ENCODE measurements at places on chromosomes 7 and 10.

DNA sequence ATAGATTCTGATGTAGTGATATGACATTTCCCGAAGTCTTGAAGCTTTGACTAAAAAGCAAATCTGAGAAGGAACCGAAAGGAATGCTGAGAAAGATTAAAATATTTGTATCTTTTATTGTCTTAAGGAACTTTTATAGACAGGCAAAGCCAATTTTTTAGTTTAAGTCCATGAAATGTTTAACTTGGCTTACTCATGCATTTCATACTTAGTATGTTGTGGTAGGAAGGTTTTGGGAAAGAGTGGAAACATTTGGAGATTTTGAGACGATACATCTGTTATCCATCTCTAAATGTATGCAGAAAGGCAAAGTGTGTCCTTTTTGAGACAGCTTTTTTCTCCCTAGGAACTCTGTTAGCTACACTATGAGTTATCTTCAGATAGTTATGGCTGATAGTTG is 10.1 kb downstream of the TBC1D12 start:
- no peak for DNase-seq

DNA sequence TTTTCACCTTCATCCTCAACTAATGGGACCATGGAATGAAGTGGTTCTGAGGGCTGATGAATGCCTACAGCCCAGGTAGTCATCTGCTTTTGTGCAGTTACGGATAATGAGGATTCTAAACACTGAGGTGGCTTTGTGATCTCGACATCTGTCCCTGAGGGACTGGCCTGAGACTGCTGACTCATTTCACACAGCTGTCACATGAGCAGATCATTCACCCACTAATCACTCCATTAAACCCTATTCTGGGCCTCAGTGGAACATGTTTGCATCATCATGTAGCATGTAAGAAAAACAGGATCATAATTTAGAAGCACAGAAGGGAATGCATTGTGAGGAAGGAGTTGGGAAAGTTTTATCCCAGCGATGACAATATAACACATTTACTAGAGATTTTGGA is 79.4 kb upstream of the FEZF1 start:
- DNase-seq = no peak

DNA sequence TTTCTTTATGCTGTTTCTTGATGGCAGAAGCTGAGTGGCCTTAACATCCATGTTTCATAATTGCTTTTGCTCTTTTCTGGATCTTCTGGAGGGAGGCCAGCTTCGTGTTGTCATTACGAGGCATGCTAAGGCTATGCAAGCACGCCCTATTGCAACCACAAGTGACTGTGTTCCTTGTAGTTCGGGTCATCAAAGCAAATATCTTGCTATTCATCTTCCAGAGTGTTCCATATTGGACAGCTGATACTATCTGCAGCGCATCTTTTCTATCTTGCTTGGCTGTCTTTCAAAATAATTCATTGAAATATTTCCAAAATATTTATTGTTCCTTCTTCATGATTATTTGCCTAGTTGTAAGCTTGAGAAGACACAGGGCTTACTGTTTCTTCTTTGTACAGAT is 5.0 kb downstream of the EPHB6 start:
- peak; percentile 34 for DNase-seq

DNA sequence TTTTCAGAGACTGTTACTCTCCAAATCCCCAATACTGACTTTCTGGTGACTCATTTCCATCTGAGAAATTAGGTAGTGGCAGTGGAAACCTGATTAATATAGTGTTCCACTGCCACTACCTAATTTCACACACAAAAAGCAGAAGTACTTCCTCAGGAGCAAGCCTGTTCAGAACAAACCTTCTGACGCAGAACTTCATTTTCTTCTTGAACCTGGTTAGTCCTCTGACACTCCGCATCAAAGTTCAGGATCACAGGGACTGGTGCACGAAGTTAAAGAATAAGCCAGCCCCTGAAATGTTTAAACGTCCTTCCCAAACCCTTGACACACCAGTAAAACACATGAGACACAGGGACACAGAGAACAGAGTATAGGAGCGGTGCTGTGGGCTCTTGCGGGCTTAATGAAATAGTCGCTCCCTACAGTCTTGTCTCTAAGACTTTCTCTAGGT is 4.4 kb downstream of the WDR91 start:
- no peak for DNase-seq

GRCh38 chr7:100443096-100443840 is 7.0 kb upstream of the PPP1R35 start:
- no peak for DNase-seq

DNA sequence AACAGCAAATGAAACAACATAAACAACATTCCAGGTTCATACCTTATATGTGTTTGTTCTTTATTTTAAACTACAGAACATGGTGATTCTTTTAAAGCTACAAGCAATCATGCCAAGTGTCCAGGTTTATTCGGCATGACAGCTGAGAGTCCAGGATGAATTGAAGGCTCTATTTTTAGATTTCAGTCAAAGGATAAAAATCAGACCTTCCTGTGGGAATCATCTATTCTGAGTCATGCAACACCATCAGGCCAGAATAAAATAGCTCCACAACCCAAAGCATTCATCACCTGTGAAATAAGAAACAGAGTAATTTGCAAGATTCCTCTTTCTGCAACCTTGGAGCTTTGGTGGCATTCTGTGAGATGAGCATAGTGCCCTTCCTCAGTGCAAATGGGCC is 292.4 kb upstream of the MYO3A start:
- DNase-seq = no peak

- DNase-seq = no peak
These were observed 1189.2 kb downstream of the TYW1 start for GRCh38 chr7:68185631-68186456.

DNA sequence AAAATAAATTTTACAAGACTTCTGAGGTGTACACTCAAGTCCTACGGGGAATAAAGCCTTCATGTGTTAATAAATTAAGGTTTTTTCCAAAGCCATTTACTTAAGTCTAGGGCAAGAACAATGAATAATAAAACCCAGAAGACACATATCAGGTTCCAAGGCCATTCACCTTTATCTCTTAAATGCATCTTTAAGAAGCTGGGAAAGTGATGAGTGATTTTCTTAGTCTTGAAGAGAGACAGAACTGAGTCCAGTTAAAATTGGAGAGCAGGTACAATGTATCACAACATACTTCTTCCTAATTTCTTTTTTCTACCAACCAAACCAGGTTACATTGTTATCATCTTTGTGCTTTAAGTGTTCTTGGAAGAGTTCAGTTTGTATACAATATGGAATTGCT is 189.5 kb downstream of the RAPGEF5 start:
- no peak for DNase-seq

DNA sequence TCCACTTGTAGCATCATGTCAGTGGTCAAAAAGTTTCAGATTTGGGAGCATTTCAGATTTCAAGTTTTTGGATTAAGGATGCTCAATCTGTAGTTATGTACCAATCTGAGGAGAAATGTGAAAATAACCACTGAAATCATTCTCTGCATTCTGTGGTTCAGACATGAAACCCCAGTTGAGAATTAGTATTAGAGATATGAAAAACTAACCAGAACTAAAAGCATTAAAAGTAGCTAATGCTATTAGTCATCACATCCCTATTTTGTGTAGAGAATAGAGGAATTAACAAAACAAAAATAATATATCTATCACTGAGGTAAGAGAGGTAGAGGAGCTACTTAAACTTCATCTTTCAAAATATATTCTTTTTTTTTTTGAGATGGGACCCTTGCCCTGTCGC is 28.0 kb downstream of the MICU1 start:
- peak; percentile 30 for DNase-seq

DNA sequence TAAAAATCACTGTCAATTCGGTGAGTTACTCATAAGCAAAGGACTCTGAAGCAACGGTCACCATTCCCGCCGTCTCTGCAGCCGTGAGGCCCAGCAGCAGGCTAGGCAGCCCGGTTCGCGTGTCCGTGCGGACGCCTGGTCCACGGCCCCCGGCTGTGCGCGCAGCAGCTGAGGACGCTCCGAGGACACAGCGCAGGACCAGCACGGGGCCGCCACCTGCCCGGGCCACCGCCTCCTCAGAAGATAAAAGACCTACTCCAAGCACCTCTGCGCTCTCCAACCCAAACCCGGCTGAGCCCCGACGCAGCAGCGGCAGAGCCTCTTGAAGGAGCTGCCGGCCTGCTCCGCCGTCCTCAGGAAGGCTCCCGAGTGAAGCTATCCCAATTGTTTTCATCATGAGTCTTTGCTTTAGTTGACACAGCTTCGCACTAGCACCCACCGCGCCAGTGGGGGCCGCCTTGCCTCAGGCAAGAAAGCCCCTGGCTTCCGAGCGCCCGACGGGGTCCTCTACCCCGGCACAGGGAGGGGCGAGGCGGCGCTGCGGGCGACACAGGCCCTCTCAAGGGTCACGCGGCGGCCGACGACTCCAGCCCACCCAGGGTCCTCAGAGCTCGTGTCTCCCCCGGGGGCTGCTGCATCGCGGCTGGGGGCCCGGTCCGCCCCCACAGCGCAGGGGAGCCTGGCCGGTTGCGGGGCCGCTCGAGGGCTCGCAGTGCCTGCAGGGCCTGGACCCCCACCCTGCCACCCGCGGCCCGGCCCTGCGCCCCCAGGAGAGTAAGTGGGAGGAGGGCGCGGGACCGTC is 16.9 kb upstream of the GPR146 start:
- DNase-seq = no peak

GRCh38 chr10:78533098-78533497 is 499.4 kb downstream of the RPS24 start:
- DNase-seq = no peak

GRCh38 chr7:149304006-149304405 is 42.0 kb downstream of the ZNF783 start:
- no peak for DNase-seq

GRCh38 chr7:17492437-17492836 is 194.0 kb downstream of the AHR start:
- no peak for DNase-seq

GRCh38 chr10:122847782-122848604 is 2.3 kb upstream of the CUZD1 start:
- DNase-seq = no peak
